GM04503 (cell line): ENCODE measurements at places on chromosomes 4 and X.

DNA sequence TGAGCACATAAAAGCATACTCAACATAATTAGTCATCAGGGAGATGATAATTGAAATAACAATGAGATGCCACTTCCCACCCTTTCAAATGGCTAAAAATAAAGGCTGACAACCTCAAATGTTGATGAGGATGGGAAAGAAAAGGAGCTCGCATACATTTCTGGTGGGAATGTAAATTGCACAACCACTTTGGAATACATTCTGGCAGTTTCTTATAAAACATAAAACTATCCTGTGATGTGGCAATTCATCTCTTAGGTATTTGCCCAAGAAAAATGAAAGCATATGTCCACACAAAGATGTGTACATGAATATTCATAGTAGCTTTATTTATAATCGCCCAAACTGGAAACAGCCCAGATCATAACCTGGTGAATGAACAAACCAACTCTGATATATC is 687 bp upstream of the ZNF275 start:
- peak; percentile 46 for DNase-seq

- no peak for DNase-seq
These were observed 511.5 kb downstream of the GLUD2 start for GRCh38 chrX:121558886-121559285.

DNA sequence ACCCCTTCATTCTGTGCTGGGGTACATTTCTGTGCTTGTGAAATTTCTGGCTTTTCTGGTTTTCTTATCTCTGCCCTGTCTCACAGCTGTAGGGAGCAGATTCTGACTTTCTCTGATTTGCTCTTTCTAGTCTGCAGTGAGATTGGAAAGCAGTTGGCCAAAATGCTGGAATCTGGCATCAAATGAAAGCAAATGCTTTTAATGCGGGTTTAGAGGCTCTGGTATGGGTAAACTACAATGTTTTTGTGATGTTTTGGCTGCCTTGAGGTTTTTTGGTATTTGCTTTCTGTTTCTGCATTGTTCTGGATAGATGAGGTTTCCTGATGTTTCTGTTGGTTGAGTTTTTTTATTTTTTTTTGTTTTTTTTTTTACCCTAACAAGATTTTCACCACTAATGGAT is 23.8 kb downstream of the SMIM20 start:
- peak; percentile 83 for DNase-seq

DNA sequence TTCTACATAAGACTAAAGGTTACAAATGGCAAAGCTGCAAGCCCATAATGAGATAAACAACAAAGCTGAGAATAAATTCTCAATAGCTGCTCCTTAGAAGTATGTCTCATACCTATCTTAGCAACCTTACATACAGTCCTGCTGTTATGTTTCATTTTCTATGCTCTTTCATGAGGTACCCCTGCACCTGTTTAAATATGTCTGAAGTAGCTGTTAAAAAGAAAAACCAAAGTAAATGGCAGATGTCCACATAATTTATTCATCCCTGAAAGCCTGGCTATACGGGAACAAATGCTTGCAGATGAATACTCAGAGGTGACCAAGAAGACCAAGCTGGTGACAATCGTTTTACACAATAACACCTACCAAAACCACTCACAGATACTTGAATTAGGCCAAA is 22.5 kb downstream of the PPA2 start:
- no peak for DNase-seq
